Adrenal gland (tissue), 19 donors: ENCODE measurements at places on chromosomes 12 and 14.
A peak's percentile ranks its signal among the peaks of the same experiment; 100 is the strongest.

- DNase-seq = peak; percentile 29
Measured at GRCh38 chr14:93712079-93712837, 76.0 kb downstream of the PRIMA1 start.

DNA sequence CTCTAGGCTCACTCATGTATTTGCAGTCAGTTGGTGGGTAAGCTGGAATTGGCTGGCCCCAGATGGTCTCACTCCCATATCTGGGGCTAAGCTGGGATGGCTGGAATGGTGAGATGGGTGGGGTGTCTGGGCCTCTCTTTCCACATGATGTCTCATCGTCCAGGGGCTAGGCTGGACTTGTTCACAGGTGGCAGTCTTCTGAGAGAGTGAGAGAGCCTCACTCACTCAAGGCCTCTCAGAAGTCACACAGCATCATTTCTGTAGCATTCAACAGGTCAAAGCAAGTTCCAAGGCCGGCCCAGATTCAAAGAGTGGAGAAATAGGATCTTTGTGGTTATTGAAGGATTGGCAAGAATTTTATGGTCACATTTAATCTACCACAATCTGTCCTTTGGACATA is 102.7 kb downstream of the UNC79 start:
- no peak for DNase-seq

DNA sequence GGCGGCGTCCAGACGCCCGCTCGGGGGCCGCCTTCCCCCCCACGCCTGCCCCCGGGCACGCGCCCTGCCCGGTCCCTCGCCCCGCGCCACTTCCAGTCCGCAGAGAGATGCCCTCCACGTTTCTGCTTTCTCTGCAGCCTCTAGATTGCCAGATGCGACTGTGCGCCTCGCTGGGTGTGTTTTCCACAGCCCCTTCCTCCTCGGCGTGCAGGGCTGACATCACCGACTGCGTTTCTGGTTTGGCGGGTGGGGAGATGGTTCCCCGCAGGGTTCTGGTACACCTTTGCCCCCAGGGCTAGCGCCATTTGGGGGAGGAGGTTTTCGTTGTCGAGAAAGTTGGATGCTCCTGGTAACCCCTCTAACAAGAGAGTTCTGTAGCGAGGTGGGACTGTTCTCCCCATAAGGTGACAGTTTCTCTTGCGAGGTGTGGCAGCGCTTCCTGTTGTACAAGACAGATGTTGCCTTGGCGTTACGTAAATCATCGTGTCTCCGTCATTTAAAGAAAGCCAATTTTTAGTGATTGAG is 1.5 kb downstream of the CALM1 start:
- DNase-seq = peak; percentile 50

GRCh38 chr12:116894913-116895312 is 13.7 kb upstream of the HRK start:
- no peak for DNase-seq

- DNase-seq = no peak
Measured at GRCh38 chr12:28059220-28059619, 86.7 kb upstream of the PTHLH start.

- no peak for DNase-seq
Measured at GRCh38 chr12:110718222-110718908, 24.3 kb downstream of the PPP1CC start.

GRCh38 chr12:70784042-70784668 is 136.4 kb downstream of the PTPRR start:
- no peak for DNase-seq

DNA sequence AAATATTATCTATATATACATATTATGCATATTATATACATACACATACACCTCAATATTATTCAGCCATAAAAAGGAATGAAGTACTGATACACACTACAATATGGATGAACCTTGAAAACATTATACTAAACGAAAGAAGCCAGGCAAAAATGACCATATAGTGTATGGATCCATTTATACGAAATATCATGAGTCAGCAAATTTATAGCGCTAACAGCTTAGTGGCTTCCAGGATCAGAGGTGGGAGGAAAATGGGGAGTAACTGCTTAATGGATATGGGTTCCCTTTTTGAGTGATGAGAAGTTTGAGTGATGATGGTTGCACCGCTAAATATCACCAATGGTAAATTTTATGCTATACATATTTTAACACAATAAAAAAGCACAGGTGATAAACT is 32.7 kb downstream of the PTGER2 start:
- DNase-seq = no peak

DNA sequence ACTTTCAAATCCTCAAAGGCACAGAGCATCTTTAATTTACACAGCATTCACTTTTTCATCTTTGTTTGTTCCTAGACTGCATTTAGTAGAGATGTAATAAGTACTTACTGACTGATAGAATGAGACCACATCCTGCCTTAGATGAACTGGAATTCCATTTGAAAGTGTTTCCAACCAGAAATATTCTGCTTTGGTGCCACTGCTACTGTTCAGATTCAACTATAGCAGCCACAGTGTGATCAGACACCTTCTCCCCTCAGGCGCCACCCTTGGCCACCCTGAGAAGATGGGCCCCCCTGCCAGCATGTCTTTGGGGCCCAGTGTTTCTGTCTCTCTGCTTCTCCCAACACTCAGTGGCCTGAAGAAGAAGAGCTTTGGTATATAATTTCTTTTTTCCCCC is 449.1 kb downstream of the RAD51B start:
- DNase-seq = no peak

- no peak for DNase-seq
Measured at GRCh38 chr14:71399057-71399487, 491.8 kb downstream of the PCNX1 start.

GRCh38 chr12:47356129-47356700 is 276.5 kb upstream of the AMIGO2 start:
- peak; percentile 31 for DNase-seq

- DNase-seq = no peak
Measured at GRCh38 chr14:91295851-91296796, 51.6 kb upstream of the GPR68 start.
